ENCODE measurements at places on chromosomes 13 and 19. TPM values are rescaled to one million over a fixed set of nuclear protein-coding genes. Genes with fewer than 3 reads are reported as not detected.
A peak's percentile ranks its signal among the peaks of the same experiment; 100 is the strongest.

DNA sequence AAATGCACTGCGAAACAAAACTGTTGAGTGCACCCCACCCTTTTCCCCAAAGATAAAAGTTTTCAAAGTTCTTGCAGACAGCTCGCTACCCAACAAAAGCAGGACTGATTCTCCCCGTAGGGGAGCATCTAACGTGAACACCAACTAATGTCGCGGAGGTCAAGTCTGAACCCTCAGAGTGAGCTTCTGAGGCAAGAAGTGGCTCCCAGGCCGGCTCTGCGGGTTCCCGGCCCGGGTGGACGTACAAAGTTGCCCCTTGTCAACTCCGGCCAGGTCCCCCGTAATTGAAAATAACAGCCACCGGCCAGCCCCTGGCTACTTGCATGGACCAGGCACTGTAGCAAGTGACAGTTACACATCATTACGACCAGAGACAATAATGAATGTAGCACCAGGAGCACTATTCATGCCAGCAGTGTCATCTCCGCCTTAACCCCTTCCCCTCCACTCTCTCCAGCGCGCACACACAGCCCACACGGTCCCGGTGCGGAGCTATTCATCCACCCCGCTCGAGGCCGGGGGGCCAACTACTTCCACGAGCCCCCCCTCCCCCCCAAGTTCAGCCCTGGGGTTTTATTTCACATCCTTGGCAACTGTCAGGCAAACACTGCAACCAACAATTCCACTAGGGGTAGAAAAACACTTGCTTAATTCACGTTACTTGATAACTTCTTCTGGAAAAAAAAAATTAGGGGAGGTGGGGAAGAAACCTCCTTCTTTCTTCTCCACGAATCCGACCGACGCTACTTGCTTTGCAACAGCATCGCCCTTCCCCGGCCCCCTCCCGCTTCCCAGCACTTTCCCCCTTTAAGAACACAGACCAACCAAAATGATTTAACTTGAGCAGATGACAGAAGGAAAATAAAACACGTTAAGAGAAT is 1.2 kb downstream of the KLF12 start:
- no peaks in the 10 kb centered on the region for H3K36me3 ChIP-seq
- peak overlapping the region; percentile 100 for H3K4me3 ChIP-seq
- peak; percentile 47 for DNase-seq

DNA sequence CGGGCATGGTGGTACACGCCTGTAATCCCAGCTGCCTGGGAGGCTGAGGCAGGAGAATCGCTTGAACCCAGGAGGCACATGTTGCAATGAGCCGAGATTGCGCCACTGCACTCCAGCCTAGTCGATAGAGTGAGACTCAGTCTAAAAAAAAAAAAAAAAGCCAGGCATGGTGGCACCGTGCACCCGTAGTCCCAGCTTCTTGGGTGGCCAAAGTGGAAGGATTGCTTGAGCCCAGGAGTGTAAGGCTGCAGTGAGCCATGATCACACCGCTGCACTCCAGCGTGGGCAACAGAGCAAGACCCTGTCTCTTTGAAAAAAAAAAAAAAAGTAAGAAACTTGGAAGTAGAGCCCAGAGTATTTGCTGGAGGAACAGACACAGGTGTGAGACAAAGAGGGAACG is 27.7 kb downstream of the CCDC8 start:
- peaks cover 64% of the 10 kb centered on the region for H3K36me3 ChIP-seq
- no peaks in the 10 kb centered on the region for H3K27me3 ChIP-seq
- H3K4me3 ChIP-seq = no peak overlapping the region
- H3K27ac ChIP-seq = no peak overlapping the region
- H3K4me1 ChIP-seq = no peaks in the 10 kb centered on the region
- DNase-seq = no peak

DNA sequence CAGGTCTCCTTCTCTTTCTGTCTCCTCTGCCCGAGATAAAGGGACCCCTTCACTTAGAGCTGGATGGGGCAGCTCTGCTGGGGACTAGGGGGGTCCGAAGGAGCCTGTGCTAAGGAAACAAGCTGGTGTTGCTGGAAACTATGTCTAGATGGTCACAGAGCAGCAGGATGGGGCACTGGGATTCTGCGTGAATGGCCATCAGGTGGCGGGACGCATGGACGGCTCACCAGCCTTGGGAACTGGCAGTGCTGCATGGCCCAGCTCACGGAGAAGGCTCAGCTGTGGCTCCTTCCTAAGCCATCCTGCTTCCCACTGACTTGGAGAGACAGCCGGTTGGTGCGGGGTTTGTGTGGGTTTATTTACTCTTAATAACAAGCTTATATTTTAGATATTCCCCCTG is 411.8 kb downstream of the ZNF536 start:
- no peak for DNase-seq
- H3K27me3 ChIP-seq = peaks cover 25% of the 10 kb centered on the region
- no peaks in the 10 kb centered on the region for H3K36me3 ChIP-seq

DNA sequence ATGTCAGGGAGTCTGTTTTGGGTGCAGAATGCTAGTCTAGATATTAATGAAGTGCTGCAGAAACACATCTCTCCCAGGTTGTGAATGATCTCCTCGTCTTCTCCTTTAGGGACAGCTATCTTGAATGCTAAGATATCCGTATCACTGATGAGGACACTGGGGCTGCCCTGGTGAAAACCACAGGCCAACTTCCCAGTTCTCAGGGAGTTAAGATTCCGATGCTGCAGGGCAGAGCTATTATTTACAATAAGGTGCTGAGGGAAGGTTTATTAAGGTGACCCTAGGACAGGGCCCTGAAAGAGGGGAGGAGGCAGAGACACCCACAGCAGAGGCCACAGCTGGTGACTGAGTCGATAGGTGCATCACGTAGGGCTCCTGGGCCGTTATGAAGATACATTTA is 66.1 kb downstream of the TNFRSF19 start:
- no peak for DNase-seq
- peaks cover 9% of the 10 kb centered on the region for H3K36me3 ChIP-seq
- no peak overlapping the region for H3K4me3 ChIP-seq
- H3K27ac ChIP-seq = peak overlapping the region; percentile 47
- no peaks in the 10 kb centered on the region for H3K27me3 ChIP-seq

- H3K36me3 ChIP-seq = peaks cover 9% of the 10 kb centered on the region
- DNase-seq = no peak
- H3K27me3 ChIP-seq = no peaks in the 10 kb centered on the region
- no peak overlapping the region for H3K4me3 ChIP-seq
- H3K27ac ChIP-seq = peak overlapping the region; percentile 35
- peaks cover 13% of the 10 kb centered on the region for H3K4me1 ChIP-seq
These were observed 23.0 kb downstream of the GTF2F2 start for GRCh38 chr13:45143346-45143751.

- no peak overlapping the region for H3K27ac ChIP-seq
- H3K36me3 ChIP-seq = peaks cover 8% of the 10 kb centered on the region
- peaks cover 14% of the 10 kb centered on the region for H3K4me1 ChIP-seq
These were observed 7.8 kb upstream of the C19orf84 start for GRCh38 chr19:51398096-51398704.

- H3K27ac ChIP-seq = no peak overlapping the region
- DNase-seq = no peak
- no peak overlapping the region for H3K4me3 ChIP-seq
- no peaks in the 10 kb centered on the region for H3K27me3 ChIP-seq
These were observed 415.8 kb upstream of the KLF12 start for GRCh38 chr13:74550039-74550438.

ZNF552 gene
- total RNA-seq = 15.5 TPM

ZNF90 gene
- total RNA-seq = 28.0 TPM

PRTN3 gene
- total RNA-seq = 0.23 TPM
